SK-N-SH treated with all-trans-retinoic acid at 6 μM for 48 hours (cell line): ENCODE measurements at places on chromosomes 11 and 22.

GRCh38 chr11:83035070-83035854, 36.4 kb downstream of the RAB30 start:
- no peak for ATAC-seq

DNA sequence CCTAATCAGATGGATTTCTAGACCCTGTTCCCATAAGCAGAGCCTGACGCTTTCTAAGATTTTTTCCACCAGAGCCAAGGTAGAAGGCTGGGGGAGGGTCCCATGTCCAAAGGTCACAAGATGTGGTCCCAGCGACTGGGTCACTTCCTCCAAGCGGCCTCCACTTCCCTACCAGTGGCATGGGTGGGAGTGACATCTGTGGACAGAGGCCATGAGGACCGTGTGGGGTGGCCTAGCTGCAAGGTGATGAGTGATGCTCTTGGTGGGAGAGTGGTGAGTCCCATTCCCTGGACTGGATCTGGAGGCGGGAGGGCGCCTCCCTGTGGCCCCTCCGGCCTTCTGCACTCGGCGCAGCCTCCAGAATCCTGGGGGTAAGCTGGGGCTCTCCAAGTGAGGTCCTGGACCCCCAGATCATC, 32.4 kb upstream of the PRR5 start:
- peak; percentile 49 for ATAC-seq

DNA sequence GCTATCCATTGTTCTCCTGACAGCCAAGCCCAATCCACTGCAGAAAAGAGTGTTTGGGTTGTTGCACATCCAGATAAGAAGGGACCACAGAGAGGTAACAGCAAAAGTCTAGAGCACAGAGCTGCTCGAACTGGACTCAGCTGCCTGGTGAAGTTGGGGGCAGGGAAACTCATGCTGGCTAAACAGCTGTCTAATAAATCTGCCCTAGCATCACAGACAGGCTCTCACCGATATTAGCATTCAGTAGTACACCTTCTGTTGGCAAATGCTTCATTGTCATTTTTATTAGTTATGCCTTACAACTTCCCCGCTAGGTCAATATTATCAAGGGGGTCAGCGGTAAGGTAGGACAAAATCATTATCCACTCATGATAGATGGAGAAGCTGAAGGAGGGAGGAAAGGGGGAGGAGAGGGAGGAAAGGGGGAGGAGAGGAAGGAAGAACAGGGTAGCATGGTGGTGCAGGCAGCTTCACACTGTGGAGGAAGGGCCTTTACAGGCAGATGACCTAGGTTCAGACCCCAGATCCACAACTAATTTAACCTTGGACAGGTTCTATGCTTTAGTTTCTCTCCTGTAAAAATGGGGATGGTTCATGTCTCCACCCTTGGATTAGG, 102.7 kb downstream of the LARGE1 start:
- ATAC-seq, result no peak

GRCh38 chr22:26325641-26326040, 103.4 kb upstream of the ASPHD2 start:
- no peak for ATAC-seq

- ATAC-seq, result no peak
Measured at GRCh38 chr11:4105916-4106315, 11.3 kb downstream of the RRM1 start.

GRCh38 chr11:112769170-112769569, 192.1 kb upstream of the NCAM1 start:
- ATAC-seq, result no peak
